ENCODE measurements at places on chromosomes 1 and 21.

DNA sequence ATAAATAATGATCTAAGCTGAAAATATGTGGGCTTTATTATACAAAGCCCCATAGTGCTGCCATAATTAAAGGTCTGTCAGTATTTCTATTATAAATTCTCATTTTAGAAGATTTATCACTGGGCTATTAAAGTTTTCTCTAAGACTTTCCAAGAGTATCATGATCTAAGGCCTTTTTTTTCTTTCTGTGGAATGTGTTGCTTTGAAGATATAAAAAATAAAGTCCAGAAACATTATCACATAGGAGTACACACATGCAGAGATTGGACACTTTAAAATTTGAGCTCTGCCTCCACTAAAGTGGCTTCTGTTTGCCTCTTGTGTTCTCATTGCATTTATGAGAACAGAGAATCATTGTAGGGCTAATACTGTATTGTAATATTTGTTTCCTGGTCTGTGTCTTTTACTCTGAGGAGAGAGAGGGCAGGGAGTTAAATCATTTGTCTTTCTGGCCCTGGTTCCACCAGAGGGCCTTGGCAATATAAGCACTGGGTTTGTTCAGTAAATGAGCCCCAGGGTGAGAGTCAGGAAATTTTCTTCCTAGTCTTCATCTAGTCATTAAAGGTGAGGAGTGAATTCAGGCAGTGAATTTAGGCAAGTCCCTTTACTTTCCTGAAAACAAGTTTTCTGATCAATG lies 70.2 kb downstream of the NFIA start:
- no peak for DNase-seq

- no peak for DNase-seq
Observed at GRCh38 chr1:100710906-100711682, 8.4 kb upstream of the VCAM1 start.

GRCh38 chr1:199875856-199876255 lies 151.7 kb upstream of the NR5A2 start:
- no peak for DNase-seq

DNA sequence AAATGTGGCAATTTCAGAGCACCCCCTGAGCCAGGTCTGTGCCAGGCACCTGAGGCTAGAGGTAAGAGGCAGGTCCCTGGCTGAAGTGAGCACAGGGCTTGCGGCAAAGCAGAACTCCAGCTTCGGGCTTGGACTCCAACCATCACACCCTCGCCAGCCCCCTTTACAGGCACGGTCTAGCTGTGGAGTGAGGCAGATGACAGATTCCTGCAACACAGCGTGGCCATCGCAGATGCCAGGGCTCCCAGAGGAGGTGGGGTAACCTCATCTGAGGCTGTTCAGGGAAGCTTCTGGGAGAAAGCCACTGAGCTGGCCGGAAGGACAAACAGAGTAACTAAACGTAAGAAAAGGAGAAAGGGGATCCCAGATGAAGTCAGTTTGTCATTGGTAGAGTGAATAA lies 55.6 kb upstream of the CASZ1 start:
- DNase-seq, result no peak

GRCh38 chr1:224727351-224728289 lies 111.5 kb downstream of the CNIH3 start:
- no peak for DNase-seq

- DNase-seq, result no peak
Observed at GRCh38 chr1:98903726-98904125, 100.9 kb downstream of the PLPPR5 start.
